ENCODE measurements at places on chromosomes 6 and 20. TPM values are rescaled to one million over a fixed set of nuclear protein-coding genes. Genes with fewer than 3 reads are reported as not detected.
A peak's percentile ranks its signal among the peaks of the same experiment; 100 is the strongest.

DNA sequence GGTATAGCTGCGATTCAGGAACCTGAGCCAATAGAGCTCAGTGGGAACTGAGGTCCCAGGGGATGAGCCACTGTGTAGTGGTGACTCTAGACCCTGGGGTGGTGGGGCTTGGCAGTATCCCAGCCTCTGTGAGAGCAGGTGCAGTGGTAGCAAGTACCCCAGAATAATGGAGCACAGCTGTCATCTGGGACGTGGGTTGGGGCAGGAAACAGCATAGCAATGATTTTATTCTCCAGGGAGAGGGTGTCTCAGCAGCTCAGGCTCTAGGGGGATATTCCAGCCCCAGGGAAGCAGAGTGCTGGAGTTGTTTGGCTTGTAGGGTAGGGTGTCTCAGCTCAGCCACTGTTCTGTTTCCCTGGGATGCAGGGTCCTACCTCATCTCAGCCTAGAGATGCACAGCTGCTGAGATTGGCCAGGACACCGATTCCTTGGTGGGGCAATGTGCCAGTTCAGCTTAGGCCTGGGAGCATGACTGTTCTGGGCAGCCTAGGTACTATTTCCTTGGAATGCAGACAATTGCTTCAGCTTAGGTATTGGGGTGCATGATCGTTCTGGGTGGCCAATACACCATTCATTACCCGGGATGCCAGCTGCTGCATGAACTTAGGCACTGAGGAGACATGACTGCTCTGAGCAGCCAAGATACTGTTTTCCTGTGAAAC, 34.0 kb upstream of the NUP153 start:
- DNase-seq, result no peak

DNA sequence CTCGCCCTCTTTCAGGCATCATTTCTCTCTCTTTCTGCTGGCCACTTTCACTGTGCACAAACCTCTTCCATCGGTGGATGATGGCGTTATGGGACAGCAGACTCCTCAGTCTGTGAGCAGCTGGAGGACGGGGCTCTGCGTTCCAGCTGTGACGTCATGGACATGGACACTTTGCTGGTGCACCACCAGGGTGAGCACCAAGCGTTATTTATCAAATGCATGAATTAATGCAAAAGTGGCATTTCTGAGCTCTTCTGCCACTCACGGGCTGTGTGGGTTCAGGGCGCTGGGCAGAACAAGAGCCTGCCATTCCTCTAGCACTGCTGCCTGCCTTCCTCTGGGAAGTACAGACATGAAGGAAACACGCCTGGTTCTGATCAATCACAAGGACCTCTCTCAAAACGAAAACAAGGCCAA, 82.9 kb upstream of the MPC1 start:
- peak; percentile 78 for DNase-seq

DNA sequence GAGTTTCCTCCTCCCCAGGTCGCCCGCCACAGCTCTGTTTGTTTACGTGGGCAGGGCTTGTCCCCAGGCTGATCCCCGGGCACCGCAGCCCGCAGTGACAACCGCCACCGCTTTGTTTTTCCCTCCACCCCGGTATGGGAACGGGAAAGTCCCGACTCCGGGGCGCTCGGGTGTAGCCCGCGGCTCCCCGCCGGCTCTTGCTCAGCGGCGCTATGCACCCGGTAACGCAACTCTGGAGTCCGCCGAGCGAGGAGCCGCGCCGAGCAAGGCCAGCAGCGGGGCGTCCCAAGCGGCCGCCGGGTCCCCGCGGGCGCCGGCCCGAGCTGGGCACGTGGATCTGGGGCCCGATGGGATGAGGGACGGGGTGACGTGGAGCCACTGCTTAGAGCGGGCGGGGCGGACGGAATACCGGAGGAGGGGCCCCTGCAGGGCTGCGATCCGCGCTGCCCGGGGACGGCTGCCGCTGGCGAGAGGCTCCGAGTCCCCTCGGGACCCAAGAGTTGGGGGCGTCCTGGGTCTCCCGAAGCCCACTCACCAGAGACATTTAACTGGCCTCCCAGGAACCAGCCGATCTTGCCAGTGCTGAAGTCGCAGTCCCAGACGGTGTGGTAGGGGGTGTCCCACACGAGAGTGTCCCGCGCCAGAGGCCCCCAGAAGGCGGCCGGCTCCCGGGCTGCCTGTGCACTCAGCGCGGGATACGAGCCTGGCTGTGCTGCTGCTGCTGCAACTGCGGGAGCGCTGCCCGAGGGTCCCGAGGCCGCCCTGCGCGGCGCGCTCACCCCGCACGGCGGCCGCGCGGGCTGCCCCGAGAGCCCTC, 497 bp downstream of the ACSS1 start:
- peak; percentile 24 for DNase-seq

DNA sequence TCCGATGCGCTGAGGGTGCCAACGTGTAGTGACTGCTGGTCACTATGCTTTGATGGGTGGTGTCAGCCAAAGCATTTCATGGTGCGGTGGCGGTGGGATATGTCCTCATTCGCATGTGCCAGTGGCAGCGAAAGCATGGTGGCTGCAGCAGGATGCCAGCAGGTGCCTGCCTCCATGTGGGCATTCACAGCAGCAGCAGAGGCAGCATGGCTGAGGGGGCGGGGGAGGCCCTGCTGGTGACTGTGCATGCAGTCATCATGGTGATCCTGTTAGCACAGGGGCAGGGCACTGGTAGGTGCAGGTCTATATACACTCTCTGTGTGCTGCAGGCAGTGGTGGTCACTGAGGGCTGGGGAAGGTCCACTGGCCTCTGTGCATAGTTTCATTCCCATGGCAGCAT, 22.0 kb downstream of the FIG4 start:
- no peak for DNase-seq

Gene C6orf58
- not detected for total RNA-seq
